Cerebellar nuclear complex (tissue), 1 donor: ENCODE measurements at places on chromosomes 1 and 21.

- no peak for DNase-seq
Observed at GRCh38 chr1:101247404-101248287, 10.8 kb downstream of the S1PR1 start.

DNA sequence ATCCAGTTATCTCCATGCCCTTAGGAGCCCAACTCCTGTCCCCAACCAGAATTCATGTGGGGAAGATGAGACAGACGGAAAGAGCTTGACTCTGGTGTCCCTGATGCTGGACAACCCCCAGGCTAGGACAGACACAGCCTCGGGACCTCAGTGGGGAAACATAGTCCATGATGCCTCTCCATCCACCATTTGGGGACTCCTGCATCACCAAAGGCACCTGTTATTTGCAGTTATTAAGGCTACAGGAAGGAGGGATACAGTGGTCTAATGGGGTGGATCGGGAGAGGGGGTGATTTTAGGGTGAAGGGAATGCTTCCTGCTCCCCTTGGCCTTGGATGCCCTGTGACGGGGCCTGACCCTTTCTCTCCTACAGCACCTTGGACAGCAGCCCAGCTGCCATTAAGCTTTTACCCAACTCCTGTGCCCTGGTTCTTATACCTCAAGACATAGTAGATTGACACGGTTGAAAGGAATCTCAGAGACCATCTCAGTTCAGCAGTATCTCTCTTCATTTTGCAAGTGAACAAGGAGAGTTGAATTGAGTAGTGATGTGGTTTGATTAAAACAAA lies 111.6 kb downstream of the MATN1 start:
- DNase-seq = no peak

DNA sequence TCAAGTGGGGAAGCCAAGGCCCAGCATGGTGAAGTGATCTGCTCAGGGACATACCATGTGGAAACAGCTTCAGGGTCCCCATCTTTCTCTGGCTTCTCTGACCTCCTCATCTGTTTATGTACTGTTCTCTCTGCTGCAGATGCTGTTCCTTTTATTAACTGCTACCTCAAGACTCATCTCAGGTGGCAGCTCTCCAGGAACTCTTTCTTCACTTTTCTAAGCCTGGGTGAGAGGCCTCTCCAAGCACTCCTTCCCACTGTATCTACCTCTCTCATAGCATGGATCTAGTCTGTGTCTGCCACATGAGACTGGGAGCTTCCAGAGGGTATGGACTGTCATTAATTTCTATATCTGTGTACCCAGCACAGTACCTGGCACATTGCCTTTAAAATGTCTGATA lies 73.4 kb upstream of the PPM1J start:
- DNase-seq = no peak

GRCh38 chr1:116375887-116376728 lies 3.1 kb downstream of the ATP1A1 start:
- no peak for DNase-seq

GRCh38 chr1:212614453-212615200 lies 6.1 kb downstream of the ATF3 start:
- no peak for DNase-seq

DNA sequence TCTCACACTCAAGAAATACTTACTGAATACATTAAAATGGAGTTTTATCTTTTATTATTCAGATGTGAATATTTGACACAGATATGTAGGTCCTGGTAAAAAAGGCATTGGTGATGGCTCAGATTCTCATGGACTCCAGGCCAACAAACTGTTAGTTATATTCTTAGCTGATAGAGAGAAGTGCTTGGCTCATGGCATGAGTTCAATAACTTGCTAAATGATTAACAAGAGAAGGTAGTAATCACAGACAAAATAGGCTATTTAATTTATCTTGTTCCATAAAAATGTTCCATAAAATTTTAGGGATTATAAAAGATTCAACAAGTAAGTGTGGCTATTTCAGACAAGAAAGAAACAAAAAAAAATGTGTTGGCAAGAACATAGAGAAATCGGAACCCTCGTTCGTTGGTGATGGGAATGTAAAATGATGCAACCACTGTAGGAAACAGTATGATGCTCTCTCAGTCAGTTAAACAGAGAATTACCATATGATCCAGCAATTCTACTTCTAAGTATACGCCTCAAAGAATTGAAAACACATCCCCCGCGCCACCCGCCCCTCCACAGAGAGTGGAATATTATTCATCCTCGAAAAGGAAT lies 737.8 kb upstream of the ADAMTS5 start:
- no peak for DNase-seq

DNA sequence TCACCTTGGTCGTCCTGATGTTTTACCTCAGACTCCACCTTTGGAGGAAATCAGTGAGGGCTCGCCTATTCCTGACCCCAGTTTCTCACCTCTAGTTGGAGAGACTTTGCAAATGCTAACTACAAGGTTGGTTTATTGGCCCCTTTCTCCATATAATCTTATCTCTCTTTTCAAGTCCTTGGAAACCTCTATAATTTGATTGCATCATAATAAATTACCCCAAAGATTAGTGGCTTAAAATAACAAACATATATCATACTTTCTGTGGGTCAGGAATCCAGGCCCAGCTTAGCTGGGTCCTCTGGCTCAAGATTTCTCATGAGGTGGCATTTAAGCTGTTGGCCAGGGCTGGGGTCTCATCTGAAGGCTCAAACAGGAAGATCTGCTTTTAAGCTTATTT lies 12.1 kb upstream of the PSMD4 start:
- DNase-seq = no peak

DNA sequence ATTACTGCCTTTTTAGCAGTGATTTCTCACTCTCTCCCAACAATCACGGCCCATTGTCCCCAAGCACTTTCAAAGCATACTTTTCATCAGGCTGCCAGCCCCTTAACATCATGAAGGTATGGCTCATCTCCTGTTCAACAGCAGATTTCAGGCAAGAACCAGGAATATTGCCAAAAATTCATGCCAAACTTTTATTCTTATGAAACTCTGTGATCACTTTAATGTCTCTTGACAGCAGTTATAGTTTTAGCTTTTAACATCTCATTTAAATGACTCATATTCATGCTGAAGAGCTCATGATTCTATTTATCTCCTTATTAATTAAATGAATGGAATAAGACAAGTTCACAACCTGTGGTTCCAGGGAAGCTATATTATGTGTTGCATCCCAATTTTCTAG lies 235.1 kb downstream of the GRIK1 start:
- DNase-seq = no peak

- DNase-seq = no peak
Observed at GRCh38 chr1:188154761-188155160, 1326.0 kb downstream of the PLA2G4A start.

- no peak for DNase-seq
Observed at GRCh38 chr21:34017039-34017961, 56.1 kb upstream of the MRPS6 start.

DNA sequence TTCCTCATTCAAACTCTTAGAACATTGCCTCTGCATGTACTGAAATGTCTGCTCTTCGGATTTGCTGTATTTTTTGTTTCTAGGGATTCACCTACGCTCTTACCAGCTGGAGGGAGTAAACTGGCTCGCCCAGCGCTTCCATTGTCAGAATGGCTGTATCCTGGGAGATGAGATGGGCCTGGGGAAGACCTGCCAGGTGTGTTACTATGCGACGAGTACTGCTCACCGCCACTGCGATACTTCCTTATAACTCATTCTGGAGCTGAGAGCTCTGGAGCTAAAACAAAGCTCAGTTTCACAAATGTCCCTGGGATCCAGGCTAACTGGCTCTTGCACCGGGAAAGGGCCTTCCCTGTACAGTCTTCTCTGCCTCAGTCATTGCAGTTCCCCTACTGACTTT lies 10.1 kb downstream of the CHD1L start:
- DNase-seq = no peak

GRCh38 chr1:223763251-223763650 lies 50.9 kb downstream of the CAPN2 start:
- DNase-seq = no peak

DNA sequence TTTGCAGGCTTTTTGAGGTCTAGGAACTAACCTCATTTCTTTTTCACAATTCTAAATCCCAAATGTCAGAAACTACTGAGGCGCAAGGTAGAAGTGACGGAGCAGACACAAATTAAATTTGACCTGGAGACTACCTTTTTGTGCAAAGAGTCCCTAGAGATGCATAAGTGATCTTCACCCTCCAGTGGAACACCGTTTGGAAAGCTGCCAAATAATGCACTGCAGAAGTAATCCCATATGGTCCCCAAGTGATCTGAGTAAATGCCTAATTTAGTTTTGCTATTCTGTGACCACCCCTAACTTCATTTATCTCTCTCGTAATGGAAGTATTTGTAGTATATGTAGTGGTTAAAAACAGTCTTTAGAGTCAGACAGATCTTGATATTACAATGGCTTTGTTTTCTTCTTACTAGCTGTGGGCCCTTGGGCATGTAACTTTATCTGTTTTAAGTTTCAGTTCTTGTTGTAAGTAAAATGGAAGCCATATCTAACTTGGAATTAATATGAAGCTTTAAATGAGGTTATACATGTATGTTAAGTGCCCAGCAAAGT lies 70.4 kb upstream of the IPO9 start:
- no peak for DNase-seq

GRCh38 chr1:247114351-247115140 lies 10.4 kb upstream of the ZNF669 start:
- DNase-seq = no peak

DNA sequence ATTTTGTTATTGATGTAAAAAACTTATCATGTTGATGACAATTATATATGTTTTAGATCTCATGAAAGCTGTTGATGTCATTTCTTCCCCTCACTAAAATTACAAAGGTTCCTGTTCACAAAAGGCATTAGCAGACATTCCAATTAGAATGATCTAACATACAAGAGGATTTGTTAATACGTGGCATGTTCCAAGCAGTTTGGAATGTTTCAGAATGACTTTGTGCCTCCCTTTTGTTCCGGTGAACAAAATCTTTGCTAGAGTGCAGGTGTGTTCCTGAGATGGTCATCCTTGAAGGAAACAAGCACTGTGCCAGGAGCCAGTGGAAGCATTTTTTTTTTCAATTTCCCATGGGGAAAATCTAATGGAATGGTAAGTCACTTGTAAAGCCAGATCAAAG lies 108.0 kb upstream of the KCTD3 start:
- DNase-seq = no peak

GRCh38 chr1:25527226-25527846 lies 16.1 kb upstream of the LDLRAP1 start:
- peak; percentile 71 for DNase-seq

DNA sequence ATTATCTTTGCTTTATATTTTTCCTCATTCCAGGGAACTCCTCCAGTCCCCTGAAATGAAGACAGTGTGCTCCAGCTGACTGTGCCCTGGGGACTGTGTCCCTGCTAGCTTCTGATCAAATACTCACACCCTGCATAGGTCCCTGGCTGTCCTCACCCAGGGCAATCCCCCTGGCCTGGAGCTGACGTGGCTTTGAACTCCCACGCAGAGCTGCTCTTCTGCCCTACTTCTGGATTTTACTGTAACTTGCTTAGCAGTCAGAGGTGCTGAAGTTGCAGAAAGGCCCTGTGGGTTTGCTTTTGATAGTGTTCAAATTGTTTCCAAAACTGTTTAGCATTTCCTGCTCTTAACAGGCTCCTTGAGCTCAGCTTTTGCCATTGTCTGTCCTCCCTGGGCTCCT lies 186.5 kb downstream of the FASLG start:
- DNase-seq = no peak
